Thoracic aorta (tissue), 2 donors: ENCODE measurements at places on chromosomes 4 and X.

GRCh38 chr4:169219440-169219839, 51.3 kb downstream of the SH3RF1 start:
- no peak for DNase-seq

DNA sequence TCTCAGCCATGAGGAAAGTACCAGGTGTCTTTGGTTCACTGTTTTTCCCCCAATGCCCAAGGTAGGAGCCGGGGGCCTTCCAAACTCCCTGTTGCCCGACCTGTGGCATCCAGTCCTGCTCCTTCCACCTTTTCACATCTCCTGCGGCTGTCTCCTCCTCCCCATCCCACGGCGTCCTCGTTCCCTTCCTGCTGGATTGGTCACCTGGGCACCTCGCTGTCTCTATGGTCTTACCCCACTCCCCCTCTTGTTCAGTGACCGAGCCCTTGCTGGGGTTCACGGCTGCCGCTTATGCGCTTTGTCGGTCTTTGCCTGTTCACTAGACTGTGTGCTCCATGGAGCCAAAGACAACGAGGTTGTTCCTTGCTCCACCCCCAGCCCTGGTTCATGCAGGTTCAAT, 188.7 kb upstream of the PSAPL1 start:
- no peak for DNase-seq

- no peak for DNase-seq
Measured at GRCh38 chrX:15737190-15737958, 696 bp upstream of the CA5B start.

DNA sequence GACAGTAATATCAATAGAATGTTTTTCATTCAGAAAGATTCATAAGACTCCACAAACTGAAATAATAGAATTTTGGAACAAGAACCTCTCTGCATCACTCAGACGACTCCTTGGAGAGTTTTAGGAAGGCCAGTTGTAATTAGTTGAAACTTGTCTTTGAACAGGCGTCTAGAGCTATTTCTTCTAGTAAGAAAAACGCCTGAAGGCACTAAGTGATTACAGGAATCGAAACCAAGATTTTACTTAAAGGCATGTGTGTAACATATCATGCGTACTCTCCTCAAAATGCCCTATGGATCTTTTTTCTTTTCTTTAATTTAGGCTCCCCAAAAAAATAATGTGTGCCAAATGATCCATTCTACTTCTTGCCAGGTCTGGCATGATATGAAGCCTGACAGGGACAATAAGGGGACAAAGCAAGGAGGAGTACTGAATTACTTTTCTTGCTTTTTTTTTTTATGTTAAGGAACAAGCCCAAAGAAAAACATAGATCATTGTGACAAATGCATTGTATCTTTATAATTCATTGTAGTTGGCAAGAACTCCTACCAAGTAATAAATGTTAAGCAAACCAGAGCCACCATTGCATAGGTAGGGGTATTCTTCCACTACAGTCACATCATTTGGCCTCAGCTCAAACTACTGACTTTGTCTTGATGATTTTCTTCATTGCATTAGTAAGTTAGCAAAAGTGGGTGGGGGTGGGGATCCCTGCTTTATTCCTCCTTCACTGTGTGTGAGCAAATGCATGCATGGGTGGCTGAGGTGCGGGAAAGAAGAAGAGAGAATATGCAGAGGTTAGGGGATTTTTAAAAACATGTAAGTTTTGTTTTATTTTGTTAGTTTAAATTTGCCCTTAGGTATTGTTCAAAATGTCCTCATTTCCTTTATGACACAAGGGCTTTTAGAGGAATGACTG, 79.9 kb upstream of the ATOH1 start:
- DNase-seq, result no peak

DNA sequence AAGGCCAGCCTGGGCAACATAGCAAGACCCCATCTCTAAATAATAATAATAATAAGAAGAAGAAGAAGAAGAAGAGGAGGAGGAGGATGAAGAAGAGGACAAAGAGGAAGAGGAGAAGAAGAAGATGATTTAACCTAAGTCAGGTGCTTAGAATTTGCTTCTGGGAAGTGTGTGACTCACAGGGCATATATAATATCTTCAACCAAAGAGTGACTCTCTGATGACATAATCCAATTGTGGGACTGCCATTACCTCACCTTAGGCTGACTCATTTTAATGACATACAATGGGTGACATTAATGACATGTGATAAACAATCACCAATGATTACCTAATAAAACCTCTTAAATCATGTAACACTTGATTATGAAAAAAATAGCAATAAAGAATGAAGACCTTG, 32.7 kb upstream of the MBTPS2 start:
- no peak for DNase-seq

- no peak for DNase-seq
Measured at GRCh38 chr4:13892739-13893105, 265.2 kb upstream of the BOD1L1 start.
